ENCODE measurements at places on chromosomes 4 and X. TPM values are rescaled to one million over a fixed set of nuclear protein-coding genes. Genes with fewer than 3 reads are reported as not detected.

- peak; percentile 41 for DNase-seq
Measured at GRCh38 chr4:37970702-37971101, 10.5 kb downstream of the PTTG2 start.

GRCh38 chrX:10496345-10496965 is 123.9 kb downstream of the MID1 start:
- DNase-seq = no peak

DNA sequence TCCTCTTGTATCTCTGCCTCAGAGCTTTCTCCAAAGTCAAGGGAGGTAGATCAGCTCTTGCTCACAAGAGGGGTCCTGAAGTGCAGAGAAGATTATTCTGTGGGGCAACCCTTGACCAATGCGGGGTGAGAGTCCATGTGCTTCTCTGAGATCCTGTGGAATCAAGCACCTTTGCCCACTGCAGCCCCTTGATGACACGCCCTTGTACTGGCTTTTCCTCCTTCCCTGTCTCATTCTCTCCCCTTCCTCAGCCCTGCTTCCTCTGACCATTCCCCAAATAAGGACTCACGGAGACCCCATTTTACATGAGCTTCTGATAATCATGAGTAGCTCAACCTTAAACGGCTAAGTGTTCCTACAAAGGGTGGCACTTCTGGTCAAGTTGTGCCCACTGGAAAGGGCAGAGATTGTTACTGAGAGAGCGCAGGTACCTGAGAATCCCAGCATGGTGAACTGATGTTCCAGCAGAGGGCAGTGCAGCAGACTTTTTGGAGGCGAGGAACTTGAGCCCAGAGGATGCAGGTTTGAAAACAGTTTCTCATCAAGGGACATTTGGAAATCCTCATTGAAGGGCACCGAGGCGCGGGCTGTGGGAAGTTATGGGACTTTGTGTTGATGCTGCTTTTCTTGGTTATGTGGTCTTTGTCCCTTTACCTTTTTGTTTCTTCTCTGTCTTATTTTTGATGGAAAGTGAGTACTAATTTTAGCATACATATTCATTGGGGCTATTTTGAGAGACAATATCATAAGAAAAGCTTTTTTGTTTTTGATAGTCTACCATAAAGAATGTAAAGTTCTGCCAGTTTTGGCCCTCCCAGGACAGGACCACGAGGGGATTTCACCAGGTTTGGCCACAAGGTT is 201.3 kb downstream of the RBM46 start:
- DNase-seq = peak; percentile 66

GRCh38 chr4:138871555-138871875 is 144.1 kb upstream of the NOCT start:
- DNase-seq = no peak

Gene DCAF4L1
- 0.26 TPM for total RNA-seq

Gene HSFX2
- total RNA-seq = not detected
